ENCODE measurements at places on chromosomes 1 and 21.

GRCh38 chr1:12690156-12690555 is 25.8 kb upstream of the AADACL3 start:
- DNase-seq = no peak

- DNase-seq = no peak
Measured at GRCh38 chr1:163922743-163923201, 601.0 kb downstream of the NUF2 start.

DNA sequence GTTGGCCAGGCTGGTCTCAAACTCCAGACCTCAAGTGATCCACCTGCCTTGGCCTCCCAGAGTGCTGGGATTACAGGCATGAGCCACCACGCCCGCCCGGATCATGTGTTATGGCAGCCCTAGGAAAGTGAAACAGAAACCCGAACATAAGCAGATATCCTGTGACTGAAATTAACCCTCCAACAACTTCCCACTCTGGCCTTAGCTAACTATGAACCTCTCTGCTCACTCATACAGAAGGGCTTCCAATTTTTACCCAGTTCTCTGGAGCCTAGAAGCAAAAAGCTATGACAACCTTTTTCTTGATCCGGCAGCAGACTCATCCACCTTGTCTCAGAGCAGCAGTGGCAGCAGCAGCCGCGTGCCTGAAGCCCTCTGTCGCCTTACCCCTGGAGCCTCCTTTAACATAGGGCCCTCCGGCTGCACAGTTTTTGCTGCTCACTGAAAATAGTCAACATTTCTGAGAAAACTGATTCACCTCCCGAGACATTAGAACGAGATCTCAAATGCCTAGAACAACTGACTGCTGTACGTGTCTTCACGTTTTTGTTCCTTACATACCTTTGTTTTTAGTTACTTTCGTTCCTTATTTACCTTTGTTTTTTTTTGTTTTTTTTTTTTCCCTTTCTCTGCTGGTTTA is 9.3 kb downstream of the CBR1 start:
- no peak for DNase-seq

DNA sequence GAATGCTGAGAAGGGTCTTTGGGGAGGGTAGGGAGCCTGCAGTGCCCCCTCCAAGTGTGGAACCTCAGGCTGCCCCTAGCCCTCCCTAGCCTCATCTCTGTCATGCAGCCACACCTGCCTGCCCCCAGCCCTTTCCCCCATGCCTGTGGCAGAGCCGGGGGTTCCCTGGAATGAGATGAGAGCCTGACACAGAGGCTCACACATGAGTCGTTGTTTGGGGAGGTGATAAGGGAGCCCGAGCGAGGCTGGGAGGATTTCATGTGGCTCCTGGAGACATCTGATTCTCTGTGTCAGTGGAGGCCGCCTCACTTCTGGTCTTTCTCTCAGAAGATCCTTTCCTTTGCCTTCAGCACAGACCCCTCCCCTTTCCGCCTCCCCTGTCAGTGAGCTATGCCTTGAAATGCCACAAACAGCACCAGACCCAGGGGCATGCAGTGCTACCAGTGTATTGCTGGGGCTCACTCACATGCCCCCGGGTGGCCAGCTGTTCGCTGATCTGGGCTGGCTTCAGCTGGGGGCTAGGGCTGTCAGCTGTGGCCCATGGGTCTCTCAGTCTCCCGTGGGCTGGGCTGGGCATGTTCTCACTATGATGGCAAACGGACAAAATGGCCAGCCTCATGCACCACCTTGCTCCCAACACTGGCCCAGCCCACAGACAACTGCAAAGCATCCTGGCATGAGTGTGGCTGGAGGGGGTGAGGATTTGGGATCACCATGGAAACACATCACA is 102.6 kb downstream of the AJAP1 start:
- DNase-seq = no peak

DNA sequence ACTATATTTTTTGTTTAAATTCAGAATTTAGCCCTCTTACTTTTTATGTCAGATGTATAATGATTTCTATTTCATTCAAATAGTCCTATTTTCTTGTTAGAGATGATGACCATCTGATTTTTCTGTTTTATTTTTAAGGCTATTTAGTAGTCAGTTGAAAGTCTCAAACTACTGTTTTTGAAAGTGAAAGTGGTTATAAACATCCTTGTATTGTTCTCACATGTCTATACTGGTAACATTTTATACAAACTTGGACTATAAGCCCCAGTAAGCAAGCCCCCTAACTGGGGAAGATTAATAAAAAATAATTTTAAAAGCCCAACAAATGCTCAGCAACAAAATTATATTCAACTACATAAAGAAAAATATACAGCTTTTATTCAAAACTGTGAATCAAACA is 271.3 kb upstream of the RGS18 start:
- DNase-seq = no peak

DNA sequence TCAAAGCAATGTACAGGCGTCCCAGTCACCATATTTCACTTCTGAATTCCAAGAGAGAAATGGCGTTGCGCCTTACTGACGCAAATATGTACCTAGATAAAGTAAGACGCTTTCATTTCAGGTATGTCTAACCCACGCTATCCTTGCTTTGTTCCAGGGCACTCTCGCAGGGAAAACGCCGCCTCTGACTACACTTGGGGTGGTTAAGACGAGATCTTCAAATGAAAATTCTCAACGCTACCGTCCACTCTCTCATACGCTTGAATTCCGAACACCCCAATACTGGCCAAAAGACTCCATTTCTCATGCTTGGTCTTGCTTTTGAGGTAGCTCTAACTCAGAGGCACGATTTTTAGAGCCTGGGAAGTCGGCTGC is 736 bp upstream of the ZMPSTE24 start:
- no peak for DNase-seq

- no peak for DNase-seq
Measured at GRCh38 chr1:112143871-112144441, 154.5 kb upstream of the KCND3 start.

DNA sequence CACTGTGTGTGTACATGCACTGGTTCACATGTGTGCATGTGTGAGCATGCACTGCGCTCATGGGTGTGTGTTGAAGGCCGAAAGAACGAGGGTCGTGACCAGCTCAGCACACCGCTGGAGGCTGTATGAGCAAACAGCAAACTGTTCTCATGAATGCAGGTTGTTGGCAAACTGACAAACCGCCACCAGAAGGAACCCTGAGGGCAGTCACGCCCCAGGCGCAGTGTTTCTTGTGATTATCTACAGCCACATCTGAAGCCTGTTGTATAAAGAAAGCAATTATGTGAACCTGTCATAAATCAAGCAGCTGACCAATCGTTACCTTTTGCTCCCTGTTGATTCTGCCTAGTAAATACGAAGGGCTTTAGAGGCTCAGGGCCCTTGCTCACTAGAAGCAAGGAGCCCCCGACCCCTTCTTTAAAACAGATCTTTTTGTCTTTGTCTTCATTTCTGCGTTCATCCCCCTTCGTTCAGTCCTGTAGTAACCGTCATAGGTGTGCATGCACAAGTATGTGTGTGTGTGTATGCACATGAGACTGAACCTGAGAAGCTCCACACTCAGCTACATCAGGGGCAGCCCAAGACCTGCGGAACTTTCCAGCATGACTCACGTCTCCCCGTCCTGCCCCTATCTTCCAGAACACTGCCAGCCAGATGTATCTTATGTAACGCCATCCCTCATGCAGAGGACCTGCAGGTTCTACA is 16.8 kb upstream of the RIPK4 start:
- peak; percentile 22 for DNase-seq

DNA sequence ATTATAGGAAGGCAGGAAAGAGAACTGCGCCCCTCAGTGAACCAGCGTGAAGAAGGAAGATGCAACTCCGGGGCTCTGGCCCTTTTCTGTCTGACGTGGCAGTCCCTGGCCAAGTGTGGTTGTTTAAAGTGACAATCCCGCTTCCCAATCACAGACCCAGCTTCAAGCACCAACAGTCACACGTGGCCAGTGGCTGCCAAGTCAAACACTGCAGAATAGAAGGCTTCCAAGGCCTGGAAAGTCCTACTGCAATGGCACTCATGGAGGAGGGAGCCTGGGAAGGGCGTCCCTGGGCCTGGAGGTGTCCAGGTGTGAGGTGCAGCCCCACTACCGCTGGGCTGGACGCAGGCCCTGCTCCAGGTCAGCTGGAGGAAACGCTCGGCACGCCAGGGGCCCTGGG is 143.8 kb downstream of the CASZ1 start:
- DNase-seq = no peak

- DNase-seq = no peak
Measured at GRCh38 chr1:45385302-45385701, 45.1 kb upstream of the MUTYH start.

- no peak for DNase-seq
Measured at GRCh38 chr21:45093035-45093532, 18.7 kb downstream of the ADARB1 start.

GRCh38 chr1:97996880-97997279 is 76.0 kb upstream of the DPYD start:
- no peak for DNase-seq
